ENCODE measurements at places on chromosomes 6 and 20.

DNA sequence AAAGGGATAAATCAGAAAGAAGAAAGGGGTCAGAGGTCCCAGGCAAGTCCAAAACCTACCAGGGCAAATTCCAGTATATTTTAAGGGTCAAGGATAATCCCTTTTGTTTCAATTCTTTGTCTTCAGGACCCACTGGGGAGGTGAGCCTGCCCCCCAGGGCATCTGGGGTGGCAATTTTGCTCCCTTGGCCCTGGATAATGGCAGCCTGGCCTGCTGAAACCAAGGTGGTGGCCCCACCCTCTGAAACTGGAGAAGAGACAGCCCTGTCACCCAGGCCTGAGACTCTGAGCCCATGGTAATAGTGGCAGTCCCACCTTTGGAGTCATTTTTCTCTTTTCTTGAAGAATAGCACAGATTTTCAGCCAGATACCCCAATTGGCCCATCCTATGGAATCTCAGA lies 118.1 kb downstream of the C6orf58 start:
- no peak for DNase-seq

- no peak for DNase-seq
These were observed 77.0 kb upstream of the NHSL1 start for GRCh38 chr6:138576313-138576712.

DNA sequence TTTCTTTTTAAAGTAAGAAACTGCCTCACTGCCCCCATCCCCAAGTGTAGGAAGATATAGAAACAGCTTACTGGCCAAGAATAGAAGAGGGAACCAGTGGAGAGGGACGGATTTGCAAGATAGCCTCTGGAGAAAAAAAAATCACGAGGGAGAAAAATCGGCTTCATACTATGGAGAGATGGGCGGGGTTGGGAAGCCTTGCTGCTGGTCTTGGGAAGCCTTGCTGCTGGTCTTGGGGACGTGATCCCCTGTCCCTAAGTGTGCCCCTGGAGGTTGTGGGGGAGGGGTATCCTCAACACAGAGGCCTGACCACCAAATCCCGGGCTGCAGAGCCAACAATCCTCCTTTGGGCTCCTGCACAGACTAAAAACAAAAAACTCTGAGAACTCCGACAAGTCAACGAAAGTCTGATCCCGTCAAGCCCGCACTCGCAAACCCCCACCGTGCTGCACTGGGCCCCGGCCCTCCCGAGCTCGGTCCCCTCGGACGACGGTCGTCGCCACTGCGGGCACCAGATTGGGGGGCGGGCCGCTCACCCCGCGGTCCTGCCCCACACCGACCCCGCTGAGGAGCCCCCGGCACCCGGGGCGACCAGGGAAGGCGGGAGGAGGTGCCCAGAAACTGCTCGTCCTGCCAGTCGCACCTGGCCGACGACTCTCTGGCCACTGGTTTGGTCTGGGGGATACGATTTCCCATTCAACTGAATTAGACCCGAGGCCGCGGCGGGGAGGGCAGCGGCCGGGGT lies 750 bp downstream of the MAP7 start:
- no peak for DNase-seq

DNA sequence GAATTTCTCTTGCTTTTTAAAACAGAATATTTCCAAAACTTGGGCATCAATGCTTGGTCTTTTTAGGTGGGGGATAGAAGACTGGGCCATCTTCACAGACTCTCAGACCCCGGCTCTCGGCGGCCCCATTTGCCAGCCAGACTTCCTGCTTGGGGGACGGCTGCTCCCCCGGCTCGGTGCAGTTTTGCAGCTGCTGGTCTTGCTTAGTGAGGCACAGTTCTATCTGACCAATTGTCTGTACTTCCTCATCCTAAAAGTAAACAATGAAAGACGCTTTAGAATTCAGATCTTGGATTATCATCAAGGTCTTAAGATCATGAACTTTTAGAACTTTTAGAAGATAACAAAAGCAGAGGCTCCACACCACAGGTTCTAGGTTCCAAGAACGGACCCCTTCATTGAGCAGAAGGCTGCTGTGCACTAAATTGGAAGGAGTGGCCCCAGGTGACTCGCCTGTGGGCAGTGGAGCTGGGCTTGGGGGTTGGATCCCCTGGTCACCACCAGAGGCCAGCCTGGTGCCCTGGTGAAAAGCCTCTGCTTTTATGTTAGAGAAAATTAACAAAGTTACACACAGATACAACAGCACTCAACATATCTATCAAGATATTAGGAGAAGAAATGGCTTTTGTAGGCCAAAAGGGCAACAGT lies 26.7 kb downstream of the RNASET2 start:
- no peak for DNase-seq

DNA sequence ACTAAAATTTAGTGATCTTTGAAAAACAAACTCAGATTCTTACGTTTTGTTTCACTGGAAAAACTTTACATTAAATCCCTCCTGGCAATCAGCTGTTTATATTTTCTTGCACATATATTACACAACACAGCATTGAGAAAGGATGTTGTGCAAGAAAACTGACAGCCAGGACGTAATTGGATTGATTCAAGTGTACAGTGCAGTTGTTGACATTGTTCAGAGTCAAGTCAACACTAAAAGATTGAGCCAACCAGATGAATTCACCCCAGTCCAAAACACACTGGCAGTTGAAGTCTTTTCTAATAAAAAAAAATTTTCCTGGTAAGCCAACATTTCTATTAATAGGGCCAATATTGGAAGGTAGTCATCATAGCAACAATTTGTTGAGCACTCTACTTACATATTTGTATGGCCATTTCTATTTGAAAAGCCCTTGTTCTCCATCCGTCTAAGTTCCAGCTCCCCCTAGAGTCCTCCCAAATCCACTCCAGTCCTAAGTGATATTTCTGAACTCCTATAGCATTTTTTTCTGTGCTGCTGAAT lies 20.9 kb upstream of the VNN1 start:
- no peak for DNase-seq

GRCh38 chr6:133085896-133086295 lies 155.3 kb upstream of the EYA4 start:
- no peak for DNase-seq

DNA sequence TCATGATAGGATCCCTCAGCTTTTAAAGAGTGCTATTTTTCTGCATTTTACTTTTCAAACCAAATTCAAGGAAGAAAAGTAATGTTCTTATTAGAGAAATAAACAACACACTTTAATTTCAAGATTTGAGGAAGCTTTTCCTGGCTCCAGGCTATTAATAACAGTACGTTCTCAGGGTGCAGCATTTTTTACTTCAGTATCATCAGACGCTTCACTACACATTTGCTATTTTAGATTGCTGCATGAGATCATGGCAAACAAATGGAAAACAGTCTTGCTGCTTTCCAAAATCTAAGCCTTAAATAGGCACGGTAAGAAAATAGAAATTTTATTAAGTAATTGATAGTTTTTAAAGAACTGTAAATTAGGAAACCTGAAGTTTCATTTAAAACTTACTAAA lies 253.6 kb upstream of the EXOC2 start:
- DNase-seq = no peak

GRCh38 chr6:89311853-89312531 lies 3.1 kb downstream of the GABRR2 start:
- no peak for DNase-seq

GRCh38 chr6:43708860-43709653 lies 21.5 kb upstream of the MRPS18A start:
- DNase-seq = no peak

DNA sequence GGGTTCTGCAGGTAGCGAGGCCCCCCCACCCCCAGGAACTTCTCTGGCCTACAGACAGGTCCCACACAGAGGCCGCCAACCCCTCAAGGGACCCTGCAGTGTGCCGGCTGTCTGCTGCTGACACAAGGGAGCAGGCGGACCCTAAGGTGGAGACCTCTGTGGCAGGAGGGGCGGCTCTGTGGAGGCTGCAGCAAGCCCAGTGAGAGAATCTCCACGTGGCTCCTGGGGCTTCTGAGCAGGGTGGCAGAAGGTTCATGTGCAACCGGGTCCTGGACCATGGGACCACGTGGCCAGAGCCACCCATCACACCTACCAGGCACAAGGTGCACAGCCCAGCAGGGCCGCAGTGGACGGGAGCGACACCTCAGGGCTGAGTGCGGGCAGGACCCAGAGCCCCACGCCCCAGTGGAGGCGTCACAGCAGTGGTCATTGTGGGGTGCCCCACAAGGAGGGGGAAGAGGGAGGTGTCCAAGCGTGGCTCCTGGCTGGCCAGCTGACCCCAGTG lies 4.3 kb downstream of the ARFRP1 start:
- no peak for DNase-seq

Data from stimulated activated CD8-positive, alpha-beta memory T cell treated with anti-CD3 and anti-CD28 coated beads, Interleukin-7, amount 100 ng/mL, for 1 hour (primary cell).